ENCODE measurements at places on chromosomes 12 and 14.

DNA sequence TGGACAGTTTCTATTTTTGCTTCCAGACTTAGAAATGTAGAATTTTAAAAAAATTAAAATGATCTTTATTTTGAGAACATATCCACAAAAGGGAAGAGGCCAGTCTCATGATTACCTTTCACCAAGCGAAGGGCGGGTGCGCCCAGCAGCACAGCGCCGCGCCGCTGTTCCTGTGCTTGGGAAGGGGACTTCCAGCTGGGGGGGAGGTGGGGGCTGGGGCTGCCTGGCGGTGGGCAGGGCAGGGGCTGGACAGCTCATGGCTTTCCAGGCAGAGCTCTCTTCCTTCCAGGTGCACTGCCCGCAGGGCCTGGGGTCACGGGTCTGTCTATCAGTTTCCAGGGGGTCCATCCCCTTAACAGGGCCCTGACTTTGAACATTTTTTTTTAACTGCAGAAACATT lies 199.9 kb downstream of the TTC7B start:
- no peak for DNase-seq

GRCh38 chr12:50132505-50133135 lies 20.6 kb downstream of the COX14 start:
- no peak for DNase-seq

GRCh38 chr14:31122098-31122611 lies 85.4 kb downstream of the HECTD1 start:
- no peak for DNase-seq

- no peak for DNase-seq
These were observed 160.1 kb downstream of the BRMS1L start for GRCh38 chr14:35986219-35986573.

- DNase-seq, result no peak
These were observed 62.8 kb upstream of the DIO3 start for GRCh38 chr14:101498526-101498860.

- DNase-seq, result no peak
These were observed 80.8 kb downstream of the MYRFL start for GRCh38 chr12:69905801-69906200.

DNA sequence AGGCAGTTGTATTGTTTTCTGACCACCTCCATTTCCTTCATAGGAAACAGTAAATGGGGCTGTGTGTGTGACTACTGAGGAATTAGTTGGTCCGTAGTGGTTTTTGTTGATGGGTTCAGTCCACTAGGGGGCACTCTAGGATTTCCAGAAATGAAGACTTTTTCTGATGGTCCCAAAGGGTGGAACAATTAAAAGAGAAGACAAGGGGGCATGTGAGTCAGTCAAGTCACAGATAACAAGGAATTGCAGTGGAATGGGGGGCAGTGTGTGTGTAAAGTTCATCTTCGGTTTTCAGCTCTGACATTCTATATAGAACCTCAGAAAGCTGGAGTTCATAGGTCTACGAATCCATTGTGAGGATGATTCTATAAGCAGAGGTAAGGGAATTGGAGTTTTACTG lies 186.6 kb upstream of the OR4E1 start:
- no peak for DNase-seq

GRCh38 chr14:68780358-68781160 lies 12.3 kb downstream of the ZFP36L1 start:
- DNase-seq, result no peak

GRCh38 chr12:93425736-93426411 lies 15.9 kb downstream of the UBE2N start:
- DNase-seq, result no peak

DNA sequence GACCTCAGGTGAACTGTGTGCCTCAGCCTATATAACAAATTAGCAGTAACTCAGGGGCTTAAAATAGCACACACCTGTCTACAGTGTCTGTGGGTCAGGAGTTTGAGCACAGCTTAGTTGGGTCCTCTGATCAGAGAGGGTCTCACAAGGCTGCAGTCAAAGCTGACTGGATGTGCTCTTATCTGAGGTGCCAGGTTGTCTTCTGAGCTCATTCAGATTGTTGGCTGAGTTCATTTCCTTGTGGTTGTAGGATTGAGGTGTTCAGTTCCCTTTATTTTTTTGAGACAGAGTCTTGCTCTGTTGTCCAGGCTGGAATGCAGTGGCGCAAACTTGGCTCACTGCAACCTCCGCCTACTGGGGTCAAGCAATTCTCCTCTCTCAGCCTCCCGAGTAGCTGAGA lies 164.7 kb downstream of the ADCK1 start:
- DNase-seq, result no peak

- DNase-seq, result no peak
These were observed 39.0 kb downstream of the ACTN1 start for GRCh38 chr14:68939893-68940613.

- no peak for DNase-seq
These were observed 273.6 kb downstream of the SUDS3 start for GRCh38 chr12:118649765-118650585.

DNA sequence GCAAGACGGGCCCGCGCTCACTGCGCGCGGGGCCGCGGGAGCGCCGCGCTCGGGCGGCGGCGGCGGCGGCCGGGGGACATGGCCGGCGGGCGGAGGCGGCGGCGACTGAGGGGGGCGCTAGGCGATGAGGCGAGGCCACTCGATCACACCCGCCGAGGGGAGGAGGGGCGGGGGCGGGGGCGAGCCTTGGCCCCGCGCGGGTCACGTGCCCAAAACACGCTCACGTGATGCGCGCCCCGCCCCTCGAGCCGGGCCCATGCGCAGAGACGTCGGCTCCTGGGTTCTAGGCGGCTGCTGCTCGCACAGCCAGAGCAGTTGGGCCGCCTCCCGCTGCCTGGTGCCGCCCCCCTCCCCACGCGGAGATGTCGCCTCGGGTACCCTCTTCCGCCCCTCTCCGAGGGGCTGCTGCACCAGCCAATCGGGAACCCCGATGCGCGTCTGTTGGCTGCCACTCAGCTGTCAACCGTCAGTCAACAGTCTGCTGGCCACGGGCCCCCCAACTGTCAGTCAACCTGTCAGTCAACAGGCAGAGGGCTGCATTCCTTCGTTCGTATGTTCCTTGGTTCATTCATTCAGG lies at the start of gene SPPL3:
Gene SPPL3, minus strand, starts transcription at position 162 of the 577 bp plus-strand sequence. CDS start 491 bp downstream, outside the sequence.
- DNase-seq, result peak; percentile 40

GRCh38 chr12:89862511-89863445 lies 154.1 kb upstream of the ATP2B1 start:
- DNase-seq, result no peak

- no peak for DNase-seq
These were observed 28.7 kb upstream of the TEX22 start for GRCh38 chr14:105369653-105370040.

GRCh38 chr12:48883305-48884161 lies 17.9 kb upstream of the RND1 start:
- DNase-seq, result no peak

DNA sequence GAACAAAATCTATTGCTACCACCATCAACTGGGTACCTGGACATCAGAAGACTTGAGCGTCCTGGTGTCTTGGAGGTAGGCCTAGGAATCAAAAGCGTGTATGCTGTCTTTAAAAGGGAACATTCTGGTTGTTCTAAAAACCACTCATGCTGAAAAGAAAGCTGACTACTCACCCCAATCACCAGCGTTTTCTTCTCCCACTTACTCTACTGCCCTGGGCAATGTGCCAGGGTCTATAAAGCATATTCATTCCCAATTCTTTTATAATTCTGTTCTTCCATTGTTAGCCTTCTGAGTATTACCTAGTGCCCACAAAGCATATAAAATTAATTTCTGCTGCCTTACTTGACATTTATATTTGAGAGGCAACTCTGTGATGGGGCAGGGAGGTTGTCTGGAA lies 133.4 kb downstream of the KCNA5 start:
- DNase-seq, result no peak

- DNase-seq, result no peak
These were observed 85.4 kb downstream of the CHGA start for GRCh38 chr14:93008381-93008780.

GRCh38 chr12:50313256-50313931 lies 30.1 kb upstream of the LIMA1 start:
- DNase-seq, result no peak

- DNase-seq, result no peak
These were observed 21.6 kb downstream of the GLTP start for GRCh38 chr12:109858764-109859163.

DNA sequence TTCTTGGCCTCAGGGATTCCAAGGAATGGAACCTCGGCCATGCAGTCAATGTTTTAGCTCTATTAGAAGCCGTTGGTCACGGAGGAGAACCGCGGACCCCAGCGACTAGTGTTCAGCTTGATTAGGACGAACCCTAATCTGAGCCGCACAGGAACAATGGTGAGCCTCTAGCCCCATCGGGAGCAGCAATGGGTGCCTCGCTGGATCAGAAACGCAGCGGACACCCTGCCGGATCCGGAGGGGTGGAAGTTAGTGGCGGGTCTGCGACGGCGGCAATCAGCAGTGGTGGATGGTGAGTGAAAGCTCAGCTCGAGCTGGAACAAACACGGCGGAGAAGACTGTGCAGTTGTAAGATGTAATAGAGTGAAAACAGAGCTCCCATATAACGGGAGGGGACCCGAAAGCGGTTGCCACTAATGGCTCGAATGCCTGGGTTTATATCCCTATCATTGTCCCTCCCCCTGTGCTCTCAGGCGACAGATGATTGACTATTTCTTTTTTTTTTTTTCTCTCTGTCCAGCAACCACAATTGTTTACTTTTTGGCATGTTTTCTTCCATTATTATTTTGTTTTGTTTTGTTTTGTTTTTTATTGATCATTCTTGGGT lies 127.7 kb downstream of the ZNF664 start:
- no peak for DNase-seq

DNA sequence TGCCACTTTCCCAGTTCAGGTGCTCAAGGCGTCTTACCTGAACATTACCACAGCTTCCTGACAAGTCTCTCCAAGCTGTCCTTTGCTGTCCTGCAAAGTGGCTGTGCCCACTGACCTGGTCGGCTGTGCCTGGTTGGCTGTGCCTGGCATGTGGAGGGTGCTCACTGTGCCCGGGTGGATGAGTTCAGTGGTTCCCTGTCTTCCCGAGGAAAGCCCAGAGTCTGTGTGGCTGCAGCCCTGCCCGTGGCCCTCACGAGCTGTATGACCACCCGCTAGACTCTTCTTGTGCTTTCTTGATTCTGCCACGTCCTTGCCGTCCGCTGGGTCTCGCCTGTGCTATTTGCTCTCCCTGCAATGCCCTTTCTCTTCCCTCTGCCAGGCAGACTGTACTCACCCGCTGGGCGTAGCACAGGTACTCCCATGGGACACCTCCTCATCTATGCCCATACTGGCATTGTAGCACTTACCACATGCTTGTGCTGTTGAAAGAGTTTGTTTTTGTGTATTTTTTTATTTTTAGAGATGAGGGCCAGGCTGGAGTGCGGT lies 95.9 kb downstream of the TSPAN9 start:
- no peak for DNase-seq

- no peak for DNase-seq
These were observed 378.1 kb downstream of the DAD1 start for GRCh38 chr14:22210906-22211305.

DNA sequence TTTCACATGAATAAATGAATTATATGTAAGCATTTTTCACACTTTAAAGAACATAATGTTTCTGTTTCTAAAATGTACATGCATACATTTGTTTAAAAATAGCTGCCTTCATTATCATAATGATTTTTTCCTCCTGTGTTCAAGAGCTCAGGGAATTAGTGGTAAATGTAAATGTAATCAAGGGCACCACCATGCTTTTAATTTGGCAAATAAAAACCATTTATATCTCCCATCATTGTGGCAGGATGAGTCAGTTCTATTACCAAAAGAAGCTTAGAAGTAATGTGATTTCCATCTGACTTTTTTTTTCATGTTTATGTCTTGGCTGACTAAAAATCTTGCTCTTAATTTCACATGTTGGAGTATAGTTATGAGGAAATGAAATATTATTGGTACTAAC lies 176.1 kb downstream of the GXYLT1 start:
- DNase-seq, result no peak

- DNase-seq, result no peak
These were observed 5.7 kb downstream of the WNT5B start for GRCh38 chr12:1634590-1635191.

- no peak for DNase-seq
These were observed 94.4 kb downstream of the PPP2R5C start for GRCh38 chr14:101855958-101856357.

All from NCI-H1436 treated with DMSO at 0.1 percent for 48 hours (cell line).